Activated CD4-positive, alpha-beta T cell treated with anti-CD3 and anti-CD28 coated beads, Interleukin-2, Interleukin-4, amounts not matched to agents 100 ng/mL and 50 ng/mL, durations not matched to agents 16 hours and 8 hours (primary cell): ENCODE measurements at places on chromosomes 2 and 18.

DNA sequence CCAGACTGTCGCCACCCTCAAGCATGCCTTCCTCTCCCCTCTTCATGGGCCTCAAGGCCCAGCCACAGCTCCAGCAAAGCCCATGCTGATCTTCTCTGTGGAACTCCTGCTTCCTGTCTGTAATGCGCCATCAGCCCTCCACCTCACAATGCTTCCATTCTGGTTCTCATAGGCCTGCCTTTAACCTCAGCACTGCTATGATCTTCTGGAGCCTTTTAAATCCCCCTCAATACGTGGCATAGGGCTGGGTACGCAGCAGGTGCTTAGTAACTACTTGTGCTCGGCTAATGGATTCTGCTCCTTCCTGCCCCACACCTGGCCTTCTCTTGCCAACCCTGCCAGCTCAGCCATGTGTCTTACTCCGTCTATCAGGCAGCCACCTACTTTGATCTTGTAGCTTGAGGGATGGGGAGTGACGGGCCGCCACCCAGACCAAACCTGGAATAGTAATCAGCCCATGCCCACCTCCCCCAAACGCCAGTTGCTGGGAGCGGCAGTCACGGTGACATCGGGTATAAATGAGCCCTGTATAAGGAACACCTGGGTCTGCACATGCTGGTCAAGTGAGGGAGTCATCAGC, 106.7 kb upstream of the MCFD2 start:
- no peak for DNase-seq

GRCh38 chr2:2507417-2507997, 176.4 kb upstream of the MYT1L start:
- DNase-seq: no peak

- no peak for DNase-seq
Measured at GRCh38 chr2:218320704-218321336, 28.5 kb upstream of the TMBIM1 start.

DNA sequence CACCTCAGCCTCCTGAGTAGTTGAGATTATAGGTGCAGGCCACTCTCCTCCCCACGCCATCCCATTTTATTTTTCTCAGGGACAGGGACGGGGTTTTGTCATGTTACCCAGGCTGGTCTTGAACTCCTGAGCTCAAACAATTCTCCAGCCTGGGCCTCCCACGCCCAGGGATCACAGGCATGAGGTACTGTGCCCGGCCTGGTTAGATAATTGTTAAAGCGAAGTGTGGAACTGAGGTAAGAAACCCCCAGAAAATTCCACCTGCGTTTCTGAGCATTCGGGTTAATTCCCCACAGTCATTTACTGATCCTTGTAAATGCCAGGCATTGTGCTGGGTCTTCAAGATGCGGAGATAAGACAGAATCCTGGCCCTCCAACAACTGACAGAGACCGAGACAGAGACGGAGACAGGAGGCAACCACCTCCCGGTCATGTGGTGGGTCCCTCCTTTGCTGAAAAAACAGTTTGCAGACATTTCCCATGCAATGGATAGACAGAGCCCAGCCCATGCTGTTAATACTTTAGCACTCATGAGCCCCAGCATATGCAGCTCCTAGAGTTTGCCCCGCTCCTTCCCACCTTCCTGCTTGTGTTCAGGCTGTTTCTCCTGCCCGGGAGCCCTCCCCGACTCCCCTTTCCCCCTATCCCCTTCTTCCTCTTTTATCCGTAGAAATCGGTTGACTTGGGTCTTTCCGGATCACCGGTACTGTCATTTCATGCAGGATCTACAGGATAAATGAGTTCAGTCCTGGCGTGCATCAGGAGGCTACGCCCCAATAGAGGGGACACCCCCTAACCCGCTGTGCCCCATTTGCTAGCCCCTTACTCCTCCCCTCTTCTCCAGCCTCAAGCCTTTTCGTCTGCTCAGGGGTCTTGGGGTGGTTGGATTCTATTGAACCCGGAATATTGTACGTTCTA, 1.6 kb upstream of the RHOB start:
- no peak for DNase-seq

DNA sequence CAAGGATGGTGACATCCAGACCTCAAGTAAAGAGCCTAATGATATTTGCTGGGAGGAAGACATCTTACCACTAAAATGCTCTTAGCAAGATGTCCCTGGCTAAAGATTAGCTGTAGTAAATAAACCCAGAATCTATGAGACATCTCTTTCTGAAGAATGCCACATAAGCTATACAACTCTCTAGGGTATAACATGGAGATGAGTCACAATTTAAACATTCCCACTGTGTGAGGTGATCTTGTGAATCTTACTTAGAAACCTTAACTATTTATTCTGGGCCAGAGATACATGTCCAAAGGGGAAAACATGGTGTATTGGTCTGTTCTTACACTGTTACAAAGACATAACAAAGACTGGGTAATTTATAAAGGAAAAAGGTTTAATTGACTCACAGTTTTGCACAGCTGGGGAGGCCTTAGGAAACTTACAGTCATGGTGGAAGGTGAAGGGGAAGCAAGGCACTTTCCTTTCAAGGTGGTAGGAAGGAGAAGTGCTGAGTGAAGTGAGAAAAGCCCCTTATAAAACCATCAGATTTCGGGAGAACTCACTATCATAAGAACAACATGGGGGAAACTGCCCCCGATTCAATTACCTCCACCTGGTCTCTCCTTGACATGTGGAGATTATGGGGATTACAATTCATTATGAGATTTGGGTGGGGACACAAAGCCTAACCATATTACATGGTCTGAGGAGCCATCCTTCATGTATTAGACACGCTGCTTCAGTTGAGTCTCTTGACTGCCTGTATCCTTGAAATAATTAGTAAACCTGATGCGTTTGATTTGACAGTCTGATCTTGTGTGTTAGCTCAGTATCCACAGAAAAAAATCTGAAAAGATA, 17.1 kb downstream of the KRCC1 start:
- no peak for DNase-seq

DNA sequence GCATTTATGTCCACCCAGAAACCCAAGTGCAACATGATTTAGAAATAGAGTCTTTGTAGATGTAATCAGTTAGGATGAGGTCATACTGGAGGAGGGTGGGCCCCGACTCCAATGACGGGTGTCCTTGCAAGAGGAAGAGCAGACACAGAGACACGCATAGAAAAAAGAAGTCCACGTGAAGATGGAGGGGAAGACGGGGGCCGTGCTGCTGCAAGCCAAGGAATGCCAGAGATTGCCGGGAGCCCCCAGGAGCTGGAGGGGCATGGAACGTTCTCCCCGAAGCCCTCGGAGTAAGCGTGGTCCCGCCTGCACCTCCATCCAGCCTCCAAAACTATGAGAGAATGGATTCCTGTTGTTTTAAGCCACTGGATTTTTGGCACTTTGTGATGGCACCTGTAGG, 51.6 kb downstream of the PTGR3 start:
- DNase-seq: no peak

- no peak for DNase-seq
Measured at GRCh38 chr2:70767079-70767698, 811 bp downstream of the ADD2 start.
